ENCODE measurements at places on chromosomes 16 and 17.

GRCh38 chr17:67047382-67047781 is 3.0 kb downstream of the CACNG1 start:
- DNase-seq: no peak

- no peak for DNase-seq
Measured at GRCh38 chr17:78127888-78128550, 536 bp downstream of the TMC6 start.

GRCh38 chr16:75318737-75319136 is 67.3 kb upstream of the BCAR1 start:
- DNase-seq: no peak

- DNase-seq: peak; percentile 39
Measured at GRCh38 chr16:75080205-75081029, 36.2 kb downstream of the LDHD start.

DNA sequence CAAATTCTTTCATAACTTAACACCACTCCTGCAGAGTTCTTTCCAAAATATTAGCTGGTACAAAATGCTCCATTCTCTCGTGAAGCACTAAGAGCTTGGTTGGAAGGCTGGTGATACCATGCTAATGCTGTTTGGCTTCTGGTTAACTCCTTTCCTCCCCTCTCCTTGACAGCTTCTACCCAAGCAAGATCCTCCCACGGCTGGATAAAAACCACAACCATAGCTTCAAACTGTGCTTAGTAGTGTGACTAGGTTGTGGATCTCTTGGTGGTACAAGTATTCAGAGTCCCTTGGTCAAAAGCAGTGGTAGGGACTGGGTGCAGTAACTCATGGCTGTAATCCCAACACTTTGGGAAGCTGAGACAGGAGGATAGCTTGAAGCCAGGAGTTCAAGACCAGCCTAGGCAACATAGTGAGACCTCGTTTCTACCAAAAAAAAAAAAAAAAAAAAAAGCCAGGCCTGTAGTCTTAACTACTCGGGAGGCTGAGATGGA is 2.3 kb downstream of the PHAF1 start:
- no peak for DNase-seq

- no peak for DNase-seq
Measured at GRCh38 chr17:10197721-10198508, 491 bp downstream of the GAS7 start.

DNA sequence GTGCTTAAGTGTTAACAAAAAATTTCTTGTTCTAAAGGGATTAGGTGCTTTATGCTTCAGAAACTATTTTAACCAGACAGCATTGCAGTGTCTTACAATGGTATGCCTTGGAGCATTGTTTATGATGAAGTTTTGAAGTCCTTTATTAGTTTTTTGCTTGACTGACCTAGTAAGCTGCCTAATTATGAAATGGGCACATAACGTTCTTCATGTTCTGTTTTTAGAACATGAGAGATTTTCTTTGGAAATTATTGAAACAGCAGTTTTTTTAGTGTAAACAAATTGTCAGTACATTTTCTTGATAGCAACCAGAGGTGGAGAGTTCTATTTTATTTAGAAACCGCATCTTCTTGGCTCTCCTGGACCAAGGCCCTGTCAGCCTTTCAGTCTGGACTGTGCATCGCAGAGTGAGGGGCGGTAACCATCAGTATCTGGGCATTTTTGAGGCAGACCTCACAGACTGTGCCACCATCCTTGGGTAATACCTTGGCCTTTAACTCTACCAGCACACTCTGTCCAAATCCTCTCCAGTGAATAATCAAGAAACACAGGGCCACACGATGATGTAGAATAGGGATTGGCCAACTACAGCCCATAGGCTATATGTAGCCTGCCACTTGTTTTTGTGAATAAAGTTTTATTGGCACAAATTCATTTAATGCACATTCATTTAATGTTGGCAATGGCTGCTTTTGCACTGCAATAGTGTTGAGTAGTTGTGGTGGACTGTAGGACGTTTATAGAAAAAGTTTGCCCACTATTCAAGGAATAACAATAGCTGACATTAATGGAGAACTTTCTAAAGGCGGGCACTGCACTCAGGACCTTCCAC is 81.1 kb downstream of the VPS35L start:
- DNase-seq: no peak

DNA sequence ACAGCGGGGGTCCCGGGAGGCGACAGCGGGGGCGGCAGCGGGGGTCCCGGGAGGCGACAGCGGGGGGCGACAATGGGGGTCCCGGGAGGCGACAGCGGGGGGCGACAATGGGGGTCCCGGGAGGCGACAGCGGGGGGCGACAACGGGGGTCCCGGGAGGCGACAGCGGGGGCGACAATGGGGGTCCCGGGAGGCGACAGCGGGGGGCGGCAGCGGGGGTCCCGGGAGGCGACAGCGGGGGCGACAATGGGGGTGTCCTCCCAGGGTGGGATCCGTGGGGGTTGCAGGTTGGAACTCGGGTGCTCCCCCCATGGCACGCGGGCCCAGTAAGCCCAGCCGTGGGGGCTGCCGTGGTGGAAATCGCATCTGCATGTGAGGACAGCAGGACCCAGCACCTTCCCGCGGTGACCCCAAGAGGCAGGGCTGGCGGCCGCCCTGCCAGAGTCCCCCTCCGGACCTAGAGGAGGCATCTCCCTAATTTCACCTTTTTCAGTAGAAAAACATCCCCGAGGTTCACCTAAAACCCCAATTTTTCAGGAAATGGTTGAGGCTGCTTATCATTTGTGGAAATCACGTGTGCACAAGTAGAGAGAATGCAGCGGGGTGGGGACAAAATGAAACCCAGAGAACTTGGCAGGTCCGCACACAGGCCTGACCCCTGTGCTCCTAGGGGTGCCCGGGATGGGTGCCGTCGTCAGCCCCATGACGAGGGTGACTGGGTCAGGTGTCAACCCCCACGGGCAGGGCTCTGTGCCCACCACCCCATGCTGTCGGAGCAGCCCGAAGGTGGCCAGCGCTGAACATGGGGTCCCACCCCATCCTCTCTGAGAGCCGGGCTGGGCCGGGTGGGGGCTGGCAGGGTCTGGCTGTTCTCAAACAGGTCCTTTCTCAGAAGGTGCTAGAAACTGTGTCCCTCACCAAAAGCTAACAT is 10.5 kb upstream of the METRNL start:
- DNase-seq: no peak

- peak; percentile 42 for DNase-seq
Measured at GRCh38 chr17:32486701-32487472, at the start of gene CDK5R1. CDK5R1 (plus strand) TSS chr17:32486993; CDS start chr17:32487621, 628 bp downstream.

DNA sequence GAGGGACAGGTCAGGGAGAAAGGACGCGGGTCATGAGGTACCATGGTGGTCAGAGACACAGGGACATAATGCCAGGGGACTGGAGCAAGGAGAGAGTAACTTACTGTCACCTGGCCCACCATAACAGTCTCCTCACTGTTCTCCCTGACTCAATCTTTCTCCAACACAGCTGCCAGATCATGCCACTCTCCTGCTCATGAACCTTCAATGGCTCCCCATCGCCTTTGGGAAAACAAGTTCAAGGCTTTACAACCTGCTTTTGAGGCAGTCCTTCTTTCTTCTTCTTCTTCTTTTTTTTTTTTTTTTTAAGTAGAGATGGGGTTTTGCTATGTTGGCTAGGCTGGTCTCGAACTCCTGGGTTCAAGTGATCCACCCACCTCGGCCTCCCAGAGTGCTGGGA is 22.9 kb downstream of the CNGB1 start:
- no peak for DNase-seq

DNA sequence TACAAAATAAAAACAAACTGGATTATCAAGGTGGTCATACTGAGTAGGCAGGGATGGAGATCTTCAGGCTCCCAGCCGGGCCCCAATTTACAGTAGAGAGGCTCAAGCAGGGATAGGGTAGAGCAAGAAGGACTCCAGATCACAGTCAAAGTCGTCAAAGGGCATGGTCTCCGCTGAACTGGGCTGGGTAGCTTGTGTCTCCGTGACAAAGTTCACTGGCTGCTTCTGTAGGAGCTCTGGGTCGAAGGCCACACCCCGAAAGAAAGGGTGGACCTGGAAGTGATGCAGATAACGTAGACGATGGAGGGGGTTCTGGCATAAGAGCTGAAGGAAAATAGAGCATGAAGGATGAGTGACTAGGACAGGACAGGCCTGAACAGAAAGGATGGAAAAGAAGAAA is 3.6 kb downstream of the RSKR start:
- DNase-seq: no peak

Data from fibroblast of pulmonary artery (primary cell).